ENCODE measurements at places on chromosomes 11 and 22.
A peak's percentile ranks its signal among the peaks of the same experiment; 100 is the strongest.

- no peak for DNase-seq
Measured at GRCh38 chr22:21687685-21688259, 22.0 kb downstream of the PPIL2 start.

DNA sequence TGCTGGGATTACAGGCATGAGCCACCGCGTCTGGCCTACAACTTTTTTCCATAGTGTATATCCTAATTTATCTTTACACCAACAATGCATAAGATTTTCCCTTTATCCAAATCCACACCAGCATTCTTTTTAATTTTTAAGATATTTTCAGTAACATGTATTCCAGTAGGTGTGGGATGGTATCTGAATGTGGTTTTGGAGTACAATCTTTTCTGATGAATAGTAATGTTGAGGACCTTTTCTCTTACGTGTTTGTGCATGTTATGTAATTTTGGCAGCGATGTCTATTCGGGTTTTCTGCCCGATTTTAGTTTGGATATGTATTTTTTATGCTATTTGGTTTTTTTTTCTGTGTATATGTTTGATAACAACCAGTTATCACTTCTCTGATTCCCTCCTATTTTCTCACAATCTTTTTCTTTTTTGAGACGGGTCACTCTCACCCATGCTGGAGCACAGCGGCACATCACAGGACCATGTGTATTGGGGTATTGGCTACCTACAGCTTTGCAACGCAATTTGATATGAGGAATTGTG is 114.6 kb upstream of the GRK3 start:
- no peak for DNase-seq

DNA sequence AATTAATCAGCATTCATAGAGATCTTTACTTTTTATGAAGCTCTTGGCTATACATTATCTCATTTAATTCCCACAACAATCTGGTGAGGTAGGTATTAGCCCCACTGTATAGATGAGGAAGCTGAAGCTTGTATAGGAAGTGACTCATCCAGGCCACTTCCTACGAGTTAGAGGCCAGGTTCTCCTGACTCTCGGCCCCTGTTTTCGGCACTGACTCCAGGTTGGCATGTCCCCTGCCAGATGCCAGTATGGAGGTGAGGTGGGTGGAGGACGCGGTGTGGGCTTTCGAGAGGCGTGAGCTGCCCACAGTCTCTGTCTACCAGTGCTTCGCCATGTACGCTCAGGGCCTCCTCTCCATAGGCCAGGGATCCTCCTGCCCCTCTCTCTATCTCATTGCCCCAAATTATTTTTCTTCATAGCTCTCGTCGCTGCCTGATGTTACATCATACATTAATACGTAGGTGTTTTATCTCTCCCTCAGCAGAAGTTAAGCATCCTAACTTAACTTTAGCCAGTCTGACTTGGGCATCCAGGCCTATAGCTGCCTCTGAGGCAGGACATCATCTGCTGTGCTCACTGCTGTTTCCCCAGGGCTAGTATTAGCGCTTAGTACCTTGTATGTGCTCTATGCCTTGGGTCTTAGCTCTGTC is 9.0 kb downstream of the DGAT2 start:
- no peak for DNase-seq

GRCh38 chr11:35335226-35335625 is 84.1 kb downstream of the SLC1A2 start:
- no peak for DNase-seq

- no peak for DNase-seq
Measured at GRCh38 chr22:45688600-45689080, 17.0 kb downstream of the ATXN10 start.

- no peak for DNase-seq
Measured at GRCh38 chr11:85665733-85666132, 804 bp upstream of the CREBZF start.

DNA sequence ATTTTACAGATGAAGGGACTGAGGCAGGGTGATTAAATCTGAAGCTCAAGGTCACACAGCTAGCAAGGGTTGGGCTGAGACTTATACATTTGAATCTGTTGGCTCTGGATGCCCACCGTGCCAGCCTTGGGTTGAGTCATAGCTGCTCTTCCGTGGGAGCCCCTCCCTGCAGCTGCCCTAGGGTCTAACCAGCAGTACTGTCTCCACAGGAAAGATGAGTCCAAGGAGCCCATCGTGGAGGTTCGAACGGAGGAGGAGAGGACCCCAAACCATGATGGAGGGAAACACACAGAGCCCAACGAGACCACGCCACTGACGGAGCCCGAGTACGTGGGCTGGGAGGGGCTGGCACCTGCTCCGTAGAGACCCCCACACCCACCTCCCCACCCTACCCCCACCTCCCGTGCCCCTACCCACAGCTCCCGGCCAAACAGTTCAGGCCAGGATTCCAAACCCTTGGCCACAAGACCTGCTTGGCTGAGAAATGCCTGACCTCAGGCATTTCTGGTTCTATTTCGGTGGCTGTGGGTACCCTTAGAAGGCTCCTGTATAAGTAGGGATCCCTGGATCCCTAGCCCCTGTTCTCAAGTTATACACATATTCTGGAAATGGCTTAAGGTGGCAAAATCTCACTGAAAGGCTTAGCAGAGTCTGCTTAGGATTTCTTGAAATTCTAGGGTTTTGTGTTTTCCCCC is 42.7 kb upstream of the TTC12 start:
- no peak for DNase-seq

DNA sequence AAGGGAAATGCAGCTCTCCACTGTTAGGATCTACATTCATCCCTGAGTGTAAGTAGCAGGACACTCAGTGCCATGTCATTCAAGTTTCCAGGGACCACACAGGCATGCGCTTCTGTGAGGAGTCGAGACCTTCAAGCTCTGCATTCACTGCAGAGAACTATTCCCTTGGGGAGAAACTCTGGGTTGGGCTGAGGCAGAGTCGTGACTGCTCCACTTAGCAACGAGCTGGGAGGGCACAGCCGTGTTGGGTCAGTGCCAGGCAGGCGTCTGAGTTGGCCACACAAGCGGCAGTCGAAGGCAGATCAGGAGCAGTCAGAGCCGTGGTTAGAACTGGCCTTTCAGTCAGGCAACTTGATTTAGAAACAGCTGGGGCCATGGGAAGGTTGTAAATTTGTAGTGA is 14.7 kb downstream of the MPEG1 start:
- no peak for DNase-seq

DNA sequence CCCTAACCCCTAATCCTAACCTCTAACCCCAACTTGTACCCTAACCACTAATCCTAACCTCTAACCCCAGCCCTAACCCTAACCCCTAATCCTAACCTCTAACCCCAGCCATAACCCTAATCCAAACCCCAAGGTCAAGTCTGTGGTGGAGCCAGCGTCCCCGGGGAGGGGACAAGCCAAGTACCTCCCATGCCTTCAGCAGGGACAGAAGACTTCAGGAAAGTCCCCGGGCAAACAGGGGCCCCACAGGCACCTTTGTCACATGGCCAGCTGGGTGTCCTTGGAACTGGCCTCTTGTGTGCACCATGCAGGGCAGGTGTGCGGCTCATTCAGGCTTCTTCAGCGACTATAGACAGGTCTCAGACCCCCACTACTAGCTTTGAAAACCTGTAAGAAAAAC is 555.8 kb downstream of the BRD1 start:
- no peak for DNase-seq

- no peak for DNase-seq
Measured at GRCh38 chr11:107293677-107294344, 163.8 kb downstream of the CWF19L2 start.

DNA sequence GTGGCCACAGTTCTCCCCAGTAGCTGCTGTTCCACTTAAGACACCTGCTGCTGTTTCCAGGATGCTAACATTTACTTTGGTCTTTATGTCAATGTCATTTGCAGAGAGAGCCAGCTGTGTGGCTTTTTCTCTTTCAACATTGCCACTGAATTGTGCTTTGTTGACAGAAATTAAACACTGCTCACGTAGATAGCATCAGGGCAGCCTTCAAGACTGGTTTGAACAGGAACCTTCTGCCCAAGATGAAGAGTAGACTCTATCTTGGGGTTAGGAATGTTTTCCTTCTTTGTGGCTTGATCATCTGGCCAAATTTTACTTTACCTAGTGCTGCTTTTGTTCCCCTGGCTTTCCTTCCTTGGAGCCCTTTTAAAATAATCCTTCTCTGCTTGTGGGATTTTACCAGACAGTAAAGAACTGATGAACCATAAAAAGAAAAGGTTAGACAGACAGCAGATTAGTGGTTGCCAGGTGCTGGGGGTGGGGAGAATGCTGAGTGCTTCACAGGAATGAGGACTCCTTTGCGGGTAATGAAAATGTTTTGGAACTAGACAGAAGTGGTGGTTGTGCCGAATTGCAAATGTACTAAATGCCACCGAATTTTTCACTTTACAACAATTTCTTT is 22.7 kb upstream of the XBP1 start:
- DNase-seq, result peak; percentile 97

GRCh38 chr11:122814401-122814800 is 23.9 kb upstream of the CRTAM start:
- no peak for DNase-seq

- DNase-seq, result no peak
Measured at GRCh38 chr22:39748877-39749276, 144.7 kb downstream of the ENTHD1 start.

- no peak for DNase-seq
Measured at GRCh38 chr11:4643076-4643475, 706 bp upstream of the OR51E1 start.

DNA sequence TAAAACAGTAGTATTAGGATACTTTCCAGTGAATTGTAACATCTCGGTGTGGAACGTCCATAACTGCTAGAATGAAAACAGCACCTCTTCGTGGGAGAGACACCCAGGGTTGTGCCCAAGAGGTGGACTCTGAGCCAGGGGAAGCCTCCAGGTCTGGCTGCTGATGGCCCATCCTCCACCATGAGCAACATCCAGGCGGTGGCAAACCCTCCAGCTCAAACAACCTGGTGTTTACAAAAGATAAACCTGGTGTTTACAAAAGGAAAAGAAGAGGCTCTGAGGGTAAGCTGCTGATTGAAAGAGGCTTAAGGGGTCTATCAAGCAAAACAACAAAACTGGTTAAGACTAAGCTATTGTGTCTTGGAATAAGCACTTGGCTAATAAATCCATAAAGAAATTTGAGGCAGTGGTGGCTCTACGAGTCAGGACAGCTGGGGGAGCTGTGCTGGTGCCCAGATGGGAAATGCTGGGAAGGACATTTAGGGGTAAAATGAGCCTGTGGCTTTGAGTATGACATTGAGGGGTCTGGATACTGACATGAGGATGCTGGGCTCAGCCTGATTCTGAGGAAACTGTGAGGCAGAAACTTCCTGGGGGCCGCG is 909.0 kb downstream of the BRD1 start:
- DNase-seq, result no peak

- no peak for DNase-seq
Measured at GRCh38 chr11:12436266-12436665, 58.9 kb downstream of the PARVA start.

GRCh38 chr11:13297917-13298356 is 20.3 kb downstream of the BMAL1 start:
- no peak for DNase-seq

DNA sequence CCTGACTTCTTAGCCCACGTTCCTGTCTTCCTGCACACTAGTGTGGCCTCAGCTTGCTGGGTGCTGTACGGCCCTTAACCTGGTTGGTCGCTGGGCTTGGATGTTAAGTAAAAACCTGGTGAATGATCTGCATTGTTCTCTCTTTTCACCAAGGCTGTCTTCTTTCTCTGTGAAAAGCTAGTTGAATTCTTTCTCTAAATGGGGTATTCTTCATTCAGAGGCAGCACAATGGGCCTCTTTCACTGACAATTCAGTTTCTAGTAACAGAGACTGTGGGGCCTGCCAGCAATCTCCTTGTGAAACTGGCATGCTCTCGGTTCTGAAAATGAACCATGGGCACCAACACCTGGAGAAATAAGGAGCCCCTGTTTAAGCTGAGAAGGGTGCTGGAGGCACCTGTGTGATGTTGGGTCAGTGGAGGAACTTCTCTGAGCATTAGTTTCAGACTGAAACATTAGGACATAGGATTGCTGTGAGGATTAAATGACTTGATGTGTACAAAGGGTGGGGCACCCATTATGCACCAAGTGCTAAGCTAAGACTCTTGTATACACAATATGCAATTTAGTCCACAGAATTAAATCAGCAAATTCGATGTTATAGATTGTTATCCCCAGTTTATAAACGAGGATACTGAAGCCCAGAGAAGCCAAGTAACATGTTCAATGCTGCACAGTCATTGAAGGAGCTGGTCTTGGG is 33.1 kb upstream of the ELF5 start:
- DNase-seq, result peak; percentile 31

DNA sequence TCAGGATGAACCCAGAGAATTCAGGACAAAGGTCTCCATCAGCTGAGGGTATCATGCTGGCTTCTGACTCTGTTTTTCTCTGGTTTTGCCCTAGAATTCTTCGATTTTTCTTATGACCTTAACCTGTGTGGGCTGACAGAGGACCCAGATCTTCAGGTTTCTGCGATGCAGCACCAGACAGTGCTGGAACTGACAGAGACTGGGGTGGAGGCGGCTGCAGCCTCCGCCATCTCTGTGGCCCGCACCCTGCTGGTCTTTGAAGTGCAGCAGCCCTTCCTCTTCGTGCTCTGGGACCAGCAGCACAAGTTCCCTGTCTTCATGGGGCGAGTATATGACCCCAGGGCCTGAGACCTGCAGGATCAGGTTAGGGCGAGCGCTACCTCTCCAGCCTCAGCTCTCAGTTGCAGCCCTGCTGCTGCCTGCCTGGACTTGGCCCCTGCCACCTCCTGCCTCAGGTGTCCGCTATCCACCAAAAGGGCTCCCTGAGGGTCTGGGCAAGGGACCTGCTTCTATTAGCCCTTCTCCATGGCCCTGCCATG is 16.8 kb downstream of the SERPING1 start:
- DNase-seq, result no peak

DNA sequence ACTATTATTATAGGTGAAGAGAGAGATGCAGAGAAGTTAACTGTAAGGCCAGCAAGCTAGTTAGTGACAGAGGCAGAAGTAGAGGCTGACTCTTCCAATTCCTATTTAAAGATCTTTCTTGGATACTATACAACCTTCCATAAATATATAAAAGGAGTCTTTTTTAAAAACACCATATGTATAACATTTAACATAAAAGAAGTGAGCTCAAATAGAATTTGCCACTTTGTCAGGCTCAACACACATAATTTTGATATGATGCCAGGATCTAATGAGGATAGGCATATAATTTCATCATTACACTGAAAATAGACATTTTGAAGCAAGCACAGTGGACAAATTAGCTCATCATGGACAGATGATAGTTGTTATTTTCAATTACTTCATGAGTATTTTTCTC is 64.1 kb upstream of the MPPED2 start:
- DNase-seq, result no peak

GRCh38 chr11:119267645-119268044 is 49.3 kb downstream of the MCAM start:
- DNase-seq, result no peak

GRCh38 chr11:35518766-35519165 is 6.7 kb downstream of the PAMR1 start:
- DNase-seq, result no peak

DNA sequence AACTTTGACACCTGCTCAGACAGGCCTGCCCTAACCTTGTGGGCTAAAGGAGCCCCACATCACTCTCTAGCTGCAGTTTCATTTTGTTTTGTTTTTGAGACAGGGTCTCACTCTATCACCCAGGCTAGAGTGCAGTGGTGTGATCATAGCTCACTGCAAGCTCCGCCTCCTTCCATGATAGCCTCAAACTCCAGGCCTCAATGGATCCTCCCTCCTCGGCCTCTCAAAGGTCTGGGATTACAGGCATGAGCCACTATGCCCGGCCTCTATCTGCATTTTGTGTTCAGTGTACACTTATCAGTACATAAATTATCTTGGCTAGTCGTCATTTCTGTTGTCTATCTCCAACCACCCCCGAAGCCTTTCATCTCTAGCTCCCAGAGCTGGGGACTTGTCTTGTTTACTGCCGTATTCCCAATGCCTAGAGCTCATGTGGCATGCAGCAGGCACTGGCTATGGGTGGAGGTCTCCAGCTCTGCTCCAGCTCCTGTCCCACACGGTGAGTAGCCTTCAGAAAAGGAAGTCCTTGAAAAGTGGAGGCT is 22.1 kb upstream of the PEX26 start:
- DNase-seq, result no peak
